ENCODE measurements at places on chromosomes 3 and 15.

- DNase-seq, result no peak
Measured at GRCh38 chr3:122294359-122294758, 30.7 kb upstream of the CSTA start.

GRCh38 chr15:60204131-60204885, 193.5 kb downstream of the ANXA2 start:
- DNase-seq, result no peak

DNA sequence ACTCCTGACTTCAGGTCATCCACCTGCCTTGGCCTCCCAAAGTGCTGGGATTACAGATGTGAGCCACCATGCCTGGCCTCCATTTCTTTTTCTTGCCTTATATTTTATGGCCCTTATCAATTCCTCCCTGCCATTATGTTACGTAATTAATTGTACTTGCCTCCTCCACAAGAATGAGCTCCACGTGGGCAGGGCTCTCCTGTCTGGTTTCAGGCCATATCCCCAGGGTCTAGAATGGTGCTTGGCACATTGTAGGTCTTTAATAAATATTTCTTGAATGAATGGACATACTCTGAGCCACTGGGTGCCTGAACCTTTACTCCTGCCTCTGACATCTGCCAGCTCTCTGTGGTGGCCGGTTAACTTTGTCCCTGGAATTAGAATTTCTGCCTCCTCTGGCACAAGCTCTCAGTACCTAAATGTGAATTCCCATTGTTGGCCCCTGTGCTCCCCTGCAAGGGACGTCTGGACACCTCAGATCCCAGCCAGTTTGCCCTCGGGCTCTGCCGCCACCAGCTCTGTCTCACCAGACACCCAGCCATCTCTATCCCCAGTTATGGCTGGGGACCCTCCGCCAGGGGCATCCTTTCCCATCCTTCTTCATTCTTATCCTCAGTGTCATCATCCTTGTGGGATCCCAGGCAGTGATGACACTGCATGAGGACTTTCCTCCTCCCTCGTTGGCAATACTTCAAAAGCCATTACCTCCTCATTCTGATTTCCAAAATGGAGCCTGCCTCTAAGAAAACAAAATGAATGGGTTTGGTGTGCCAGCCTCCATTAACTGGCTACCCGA, 165.6 kb upstream of the SMAD3 start:
- DNase-seq, result no peak

- DNase-seq, result no peak
Measured at GRCh38 chr3:22012471-22012870, 261.5 kb upstream of the ZNF385D start.

DNA sequence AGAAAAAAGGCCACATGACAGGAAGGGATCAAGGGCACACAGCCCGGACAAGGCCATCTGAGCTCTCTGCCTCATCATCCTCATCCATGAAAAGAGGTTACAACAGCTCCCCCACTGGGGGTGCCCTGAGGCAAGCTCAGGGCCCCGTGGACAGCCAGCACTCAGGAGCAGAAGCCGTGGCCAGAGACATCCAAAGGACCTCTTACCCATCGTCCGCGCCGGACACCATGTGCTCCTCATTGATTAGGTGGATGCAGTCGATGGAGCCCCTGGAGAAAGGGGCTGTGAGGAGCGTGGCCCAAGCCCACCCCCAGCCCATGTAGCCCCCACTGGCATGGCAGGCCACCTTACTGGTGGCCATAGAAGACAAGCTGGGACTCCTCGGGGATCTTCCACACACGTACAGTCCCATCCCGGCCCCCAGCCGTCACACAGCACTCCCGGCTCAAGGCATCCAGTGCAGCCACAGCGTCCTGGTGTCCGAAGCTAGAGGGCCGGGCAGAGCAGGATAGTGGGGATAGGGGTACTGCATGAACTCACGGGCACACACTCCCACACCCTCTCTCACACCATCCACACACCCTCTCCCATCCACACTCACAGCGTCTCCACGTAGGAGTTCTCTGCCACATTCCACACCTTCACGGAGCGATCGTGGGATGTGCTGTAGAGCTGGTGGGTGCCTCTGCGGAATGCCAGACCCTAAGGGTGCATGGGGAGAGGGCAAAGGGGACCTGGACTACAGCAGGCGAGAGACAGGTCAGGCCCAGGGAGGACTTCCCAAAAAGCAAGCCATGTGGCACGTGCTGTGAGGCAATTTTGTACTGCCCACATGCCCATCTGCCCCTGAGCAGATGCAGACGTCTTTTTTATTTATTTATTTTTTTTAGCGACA, 6.5 kb downstream of the RRP9 start:
- no peak for DNase-seq

GRCh38 chr15:66084704-66085103, 168.8 kb downstream of the MEGF11 start:
- DNase-seq, result no peak

DNA sequence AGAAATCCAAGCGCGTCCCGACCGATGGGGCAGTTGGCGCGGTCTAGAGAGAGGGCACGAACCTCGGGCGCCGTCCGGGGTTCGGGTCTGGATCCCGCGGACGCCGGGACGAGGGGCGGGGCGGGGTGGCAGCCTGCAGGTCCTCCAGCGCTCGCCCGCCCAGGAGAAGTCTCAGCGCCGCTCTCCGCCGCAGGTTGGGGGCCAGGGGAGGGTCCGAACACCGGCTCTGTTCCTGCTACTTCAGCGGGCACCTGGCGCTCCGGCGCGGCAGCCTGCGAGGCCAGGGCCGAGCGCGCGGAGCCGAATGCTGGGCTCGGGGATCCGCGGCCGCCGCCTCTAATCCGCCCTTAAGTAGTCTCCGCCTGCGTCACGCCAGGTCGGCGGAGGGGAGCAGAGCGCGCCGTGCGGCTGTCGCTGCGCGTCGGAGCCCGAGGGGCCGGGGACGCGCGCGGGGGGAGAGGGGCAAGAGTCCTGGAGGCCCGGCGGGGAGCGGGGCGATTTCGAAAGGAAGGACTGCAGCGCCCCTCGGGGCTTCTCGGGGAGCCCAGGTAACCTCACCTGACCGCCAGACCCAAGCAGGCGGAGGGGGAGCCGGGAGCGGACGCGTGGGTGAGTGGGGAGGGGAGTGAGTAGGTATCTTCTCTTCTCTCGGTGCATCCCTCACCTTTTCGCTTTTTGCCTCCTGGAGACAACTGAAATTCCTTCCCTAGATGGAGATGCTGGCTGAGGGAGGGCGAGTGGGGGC, at the start of gene GJD2:
Gene GJD2, minus strand, starts transcription at position 325 of the 745 bp plus-strand sequence. CDS start 510 bp downstream, outside the sequence.
- no peak for DNase-seq

GRCh38 chr3:169550284-169550683, 113.2 kb downstream of the MECOM start:
- DNase-seq, result no peak

- peak; percentile 98 for DNase-seq
Measured at GRCh38 chr3:146125951-146126350, 35.0 kb downstream of the PLOD2 start.

Measured in fibroblast of the aortic adventitia (primary cell).